K562 (cell line): ENCODE measurements at places on chromosomes 3 and 15. TPM values are rescaled to one million over a fixed set of nuclear protein-coding genes. Genes with fewer than 3 reads are reported as not detected.

GRCh38 chr3:73143821-73144237 is 82.4 kb downstream of the EBLN2 start:
- H3K36me3 ChIP-seq: no peaks in the 10 kb centered on the region
- H3K27ac ChIP-seq: peak overlapping the region; percentile 75
- H3K4me1 ChIP-seq: peaks cover 13% of the 10 kb centered on the region
- no peaks in the 10 kb centered on the region for H3K27me3 ChIP-seq

GRCh38 chr15:35431281-35431680 is 114.7 kb downstream of the DPH6 start:
- no peak overlapping the region for H3K4me3 ChIP-seq
- H3K27me3 ChIP-seq: no peaks in the 10 kb centered on the region
- H3K36me3 ChIP-seq: no peaks in the 10 kb centered on the region
- no peaks in the 10 kb centered on the region for H3K4me1 ChIP-seq

DNA sequence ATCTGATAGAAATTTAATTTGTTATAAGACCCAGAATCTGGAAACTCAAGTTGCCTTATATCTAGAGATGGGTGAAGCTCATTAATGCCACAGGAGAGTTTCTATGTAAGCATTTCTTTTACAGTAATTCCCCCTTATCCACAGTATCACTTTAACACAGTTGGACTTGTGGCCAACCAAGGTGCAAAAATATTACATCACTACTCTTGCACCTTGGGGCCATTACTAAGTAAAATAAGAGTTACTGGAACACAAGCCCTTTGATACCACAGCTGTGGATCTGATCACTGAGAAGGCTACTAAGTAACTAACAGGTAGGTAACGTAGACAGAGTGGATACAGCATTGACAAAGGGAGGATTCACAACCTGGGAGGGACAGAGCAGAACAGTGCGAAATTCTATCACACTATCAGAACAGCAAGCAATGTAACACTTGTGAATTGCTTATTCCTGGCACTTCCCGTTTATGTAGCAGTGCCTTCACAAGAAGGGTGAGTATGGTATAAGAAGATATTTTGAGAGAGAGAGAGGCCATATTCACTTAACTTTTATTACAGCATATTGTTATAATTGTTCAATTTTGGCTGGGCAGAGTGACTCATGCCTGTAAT is 33.9 kb upstream of the TOPBP1 start:
- no peaks in the 10 kb centered on the region for H3K4me1 ChIP-seq
- DNase-seq: no peak
- H3K27me3 ChIP-seq: no peaks in the 10 kb centered on the region
- H3K36me3 ChIP-seq: no peaks in the 10 kb centered on the region

Gene LARP6
- 0.04 TPM in 1 of 2 replicates, not detected in the other for polyA plus RNA-seq

- H3K27me3 ChIP-seq: no peaks in the 10 kb centered on the region; the same call in 2 of the 3 replicates
- H3K36me3 ChIP-seq: no peaks in the 10 kb centered on the region
- no peaks in the 10 kb centered on the region for H3K4me1 ChIP-seq
These were observed 102.8 kb downstream of the FRMD5 start for GRCh38 chr15:44092221-44092620.

- no peak for DNase-seq
- H3K36me3 ChIP-seq: no peaks in the 10 kb centered on the region
- no peaks in the 10 kb centered on the region for H3K27me3 ChIP-seq
- H3K27ac ChIP-seq: no peak overlapping the region
These were observed 340.3 kb downstream of the SLC9A9 start for GRCh38 chr3:143507735-143508580.

DNA sequence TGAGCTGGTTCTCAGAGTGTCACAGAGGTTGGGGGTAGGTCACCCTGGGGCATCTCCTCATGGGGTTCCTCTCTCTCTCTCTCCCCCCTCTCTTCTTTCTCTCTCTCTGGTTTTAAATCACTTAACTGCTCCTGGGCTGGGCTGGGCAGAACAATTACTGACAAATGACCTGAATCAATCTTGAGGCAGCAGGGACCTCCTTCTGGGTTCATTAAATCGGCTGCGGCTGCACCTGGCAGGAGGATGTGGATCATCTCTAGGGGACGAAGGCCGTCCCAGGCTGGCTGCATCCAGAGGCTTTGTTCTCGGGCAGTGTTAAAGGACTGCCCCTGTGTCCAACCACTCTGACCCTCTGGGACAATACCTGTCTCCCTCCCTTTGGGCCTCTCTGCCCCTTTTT is 143.1 kb downstream of the TLE3 start:
- no peak for DNase-seq
- H3K4me1 ChIP-seq: no peaks in the 10 kb centered on the region
- no peaks in the 10 kb centered on the region for H3K36me3 ChIP-seq
- no peak overlapping the region for H3K4me3 ChIP-seq

Gene FAM174B
- polyA plus RNA-seq: 1.3 and 2.7 TPM in 2 replicates

Gene CCK
- not detected in 2 replicates for polyA plus RNA-seq

DNA sequence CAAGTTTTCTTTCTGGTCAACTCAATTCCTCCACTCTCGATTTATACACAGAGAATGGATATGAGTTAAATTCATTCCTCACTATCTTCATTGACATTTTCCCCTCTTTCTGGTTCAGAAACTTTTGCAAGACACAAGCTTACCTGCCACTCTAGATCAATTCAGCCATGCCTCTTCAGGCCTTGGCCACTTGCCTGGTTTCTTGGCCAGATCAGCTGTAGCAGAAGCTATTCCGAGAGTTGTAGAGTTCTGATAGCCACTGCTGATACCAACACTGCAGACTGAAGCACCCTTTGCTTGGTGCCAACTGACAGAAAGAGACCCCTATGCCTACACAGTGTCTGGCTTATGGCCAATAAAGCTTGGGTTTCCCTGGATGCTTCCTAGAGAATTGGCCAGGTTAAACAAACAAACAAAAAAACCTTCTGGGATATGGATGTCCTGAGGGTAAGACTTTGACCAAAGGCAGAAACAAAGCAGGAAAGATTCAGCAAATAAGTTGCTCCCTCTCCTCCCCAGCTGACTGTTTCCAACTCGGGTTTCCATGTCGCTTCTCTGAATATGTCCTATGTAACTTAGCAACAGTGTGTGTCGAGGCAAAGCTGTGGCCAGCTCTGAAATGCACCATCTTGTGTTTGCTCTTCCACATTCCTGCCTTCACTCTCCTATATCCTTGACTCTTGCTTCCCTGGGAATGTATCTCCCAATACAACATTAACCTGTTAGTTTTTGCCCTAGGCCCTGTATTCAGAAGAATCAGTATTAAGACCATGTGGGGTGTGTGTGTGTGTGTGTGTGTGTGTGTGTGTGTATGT is 521.6 kb downstream of the EPHA3 start:
- no peaks in the 10 kb centered on the region for H3K4me1 ChIP-seq
- H3K36me3 ChIP-seq: no peaks in the 10 kb centered on the region
- no peaks in the 10 kb centered on the region for H3K27me3 ChIP-seq
- DNase-seq: no peak

DNA sequence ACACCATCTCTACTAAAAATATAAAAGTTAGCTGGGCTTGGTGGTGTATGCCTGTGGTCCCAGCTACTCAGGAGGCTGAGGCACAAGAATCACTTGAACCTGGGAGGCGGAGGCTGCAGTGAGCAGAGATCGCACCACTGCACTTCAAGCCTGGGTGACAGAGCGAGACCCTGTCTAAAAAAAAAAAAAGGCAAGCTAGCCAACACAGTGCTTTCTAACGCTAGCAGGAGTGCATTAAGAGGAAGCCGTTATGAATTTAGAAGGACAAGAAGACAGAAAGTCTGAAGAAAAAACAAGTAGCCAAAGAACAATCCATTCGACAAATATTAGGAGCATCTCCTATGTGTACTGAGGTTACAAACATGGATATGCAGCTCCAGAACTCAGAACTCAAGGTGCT is 28.6 kb downstream of the BHLHE40 start:
- H3K36me3 ChIP-seq: no peaks in the 10 kb centered on the region
- no peak overlapping the region for H3K4me3 ChIP-seq
- no peak for DNase-seq
- H3K27ac ChIP-seq: no peak overlapping the region
- H3K27me3 ChIP-seq: no peaks in the 10 kb centered on the region
- H3K4me1 ChIP-seq: peaks cover 46% of the 10 kb centered on the region

Gene HESX1
- polyA plus RNA-seq: 0.90 and 1.2 TPM in 2 replicates

DNA sequence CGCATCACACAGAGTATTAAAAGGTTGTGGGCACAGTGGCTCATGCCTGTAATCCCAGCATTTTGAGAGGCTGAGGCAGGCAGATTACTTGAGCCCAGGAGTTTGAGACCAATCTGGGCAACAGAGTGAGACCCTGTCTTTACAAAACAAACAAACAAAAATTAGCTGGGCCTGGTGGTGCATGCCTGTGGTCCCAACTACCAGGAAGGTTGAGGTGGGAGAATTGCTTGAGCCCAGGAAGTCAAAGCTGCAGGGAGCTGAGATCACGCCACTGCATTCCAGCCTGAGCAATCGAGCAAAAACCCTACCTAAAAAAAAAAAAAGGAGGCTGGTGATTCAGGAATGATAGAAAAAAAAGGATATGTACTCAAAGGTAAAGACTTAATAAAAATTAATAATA is 28.2 kb upstream of the ST6GAL1 start:
- H3K4me1 ChIP-seq: 0 out of 2 replicates have a peak, but pooled peaks cover 3% of the 10 kb centered on the region
- H3K4me3 ChIP-seq: no peak overlapping the region
- no peaks in the 10 kb centered on the region for H3K36me3 ChIP-seq
- no peaks in the 10 kb centered on the region for H3K27me3 ChIP-seq
- H3K27ac ChIP-seq: peak overlapping the region; percentile 12; the same call in 1 of the 3 replicates

Gene TGM5
- polyA plus RNA-seq: not detected in 2 replicates

GRCh38 chr3:27076815-27077630 is 292.2 kb downstream of the NEK10 start:
- H3K36me3 ChIP-seq: no peaks in the 10 kb centered on the region
- no peak overlapping the region for H3K27ac ChIP-seq
- H3K4me1 ChIP-seq: no peaks in the 10 kb centered on the region
- H3K27me3 ChIP-seq: no peaks in the 10 kb centered on the region

- DNase-seq: no peak
- H3K4me1 ChIP-seq: peaks cover 3% of the 10 kb centered on the region; the same call in 1 of the 3 replicates
- H3K27me3 ChIP-seq: no peaks in the 10 kb centered on the region
- H3K27ac ChIP-seq: no peak overlapping the region
- H3K36me3 ChIP-seq: no peaks in the 10 kb centered on the region
These were observed 44.0 kb downstream of the CHSY1 start for GRCh38 chr15:101207867-101208288.

GRCh38 chr3:183807209-183807728 is 18.1 kb downstream of the MAP6D1 start:
- H3K27ac ChIP-seq: no peak overlapping the region
- no peaks in the 10 kb centered on the region for H3K27me3 ChIP-seq
- H3K4me3 ChIP-seq: no peak overlapping the region

DNA sequence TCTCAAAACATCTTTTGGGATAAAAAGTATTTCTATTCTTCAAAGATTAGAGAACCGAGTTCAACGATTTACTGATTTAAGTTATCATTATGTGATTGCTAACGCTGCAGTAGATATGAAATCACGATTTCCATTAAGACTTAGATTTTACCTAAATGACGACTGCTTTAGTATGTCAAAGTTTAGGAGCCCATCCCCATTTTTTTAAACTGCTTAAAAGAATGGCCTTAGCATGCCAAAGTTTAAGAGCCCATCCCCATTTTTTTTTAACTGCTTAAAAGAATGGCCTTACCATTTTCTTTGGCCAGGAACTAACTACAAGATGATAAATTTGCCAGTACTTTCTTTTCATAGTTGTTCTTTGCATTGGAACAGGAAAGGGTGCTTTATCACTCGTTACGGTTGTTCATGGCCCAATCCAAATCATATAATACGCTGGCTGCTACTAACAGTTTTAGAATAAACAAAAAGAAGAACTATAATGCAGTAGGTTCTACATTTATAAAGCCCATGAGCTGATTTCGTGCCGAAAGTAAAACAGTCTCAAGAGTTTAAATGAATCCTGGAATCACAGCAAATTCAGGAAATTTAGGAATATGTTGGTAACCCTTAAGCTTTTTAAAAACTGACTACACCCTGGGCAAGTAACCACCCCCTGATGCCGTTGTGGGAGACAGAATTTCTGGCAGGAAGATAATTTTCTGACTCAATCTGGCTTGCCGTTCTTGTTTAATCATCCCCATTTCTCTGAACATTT is 869 bp upstream of the TSC22D2 start:
- no peaks in the 10 kb centered on the region; the same call in 2 of the 3 replicates for H3K4me1 ChIP-seq
- peak overlapping the region; percentile 81 for H3K4me3 ChIP-seq
- no peaks in the 10 kb centered on the region for H3K27me3 ChIP-seq
- H3K27ac ChIP-seq: peak overlapping the region; percentile 97

DNA sequence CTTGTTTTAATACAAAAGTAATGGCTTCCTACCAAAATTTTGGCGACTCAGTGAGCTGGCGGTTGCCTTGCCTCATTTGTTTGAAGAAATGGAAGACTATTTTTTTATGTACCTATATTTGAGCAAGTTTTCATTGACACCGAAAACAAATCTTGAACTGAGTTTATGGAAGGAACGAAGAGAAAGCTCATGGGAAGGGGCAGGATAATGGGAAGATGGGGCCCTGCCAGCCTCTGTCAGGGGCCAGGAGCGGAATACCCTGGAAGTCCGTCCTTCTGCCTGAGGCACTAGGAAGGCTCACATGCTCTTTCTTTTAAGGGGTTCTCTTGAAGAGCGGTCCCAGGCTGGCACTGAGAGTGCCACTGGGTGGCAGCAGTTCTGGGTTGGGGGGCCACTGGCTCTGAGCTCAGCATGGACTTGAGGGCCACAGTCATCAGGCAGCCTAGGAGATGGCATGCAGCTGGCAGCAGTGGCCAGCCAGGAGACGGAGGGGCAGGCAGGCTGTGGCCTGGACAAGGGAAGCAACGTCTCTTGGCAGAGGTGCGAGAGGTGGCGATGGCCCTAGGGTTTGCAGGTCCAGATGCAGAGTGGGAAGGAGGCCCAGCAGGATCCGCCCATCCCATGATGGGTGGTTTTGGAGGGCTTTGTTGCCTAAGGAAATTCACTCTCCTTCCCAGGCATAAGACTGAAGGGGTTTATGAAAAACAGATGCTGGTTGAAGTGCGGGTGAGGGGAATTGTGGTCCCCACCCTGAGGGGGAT is 41.6 kb downstream of the ISG20 start:
- peaks cover 19% of the 10 kb centered on the region; the same call in 2 of the 3 replicates for H3K27me3 ChIP-seq
- no peak for DNase-seq
- H3K4me1 ChIP-seq: peaks cover 5% of the 10 kb centered on the region
- H3K27ac ChIP-seq: no peak overlapping the region

Gene ABTB1
- 1.4 and 2.3 TPM in 2 replicates for polyA plus RNA-seq
